Suprapubic skin (tissue), 4 donors: ENCODE measurements at places on chromosomes 3 and 15.

GRCh38 chr15:70559265-70560239 lies 203.8 kb downstream of the UACA start:
- no peak overlapping the region for H3K27ac ChIP-seq
- no peaks in the 10 kb centered on the region for H3K36me3 ChIP-seq

GRCh38 chr15:27989427-27989826 lies 109.7 kb downstream of the OCA2 start:
- H3K27ac ChIP-seq: no peak overlapping the region
- DNase-seq: no peak
- no peak overlapping the region for H3K4me3 ChIP-seq
- H3K36me3 ChIP-seq: no peaks in the 10 kb centered on the region
- H3K27me3 ChIP-seq: no peaks in the 10 kb centered on the region

DNA sequence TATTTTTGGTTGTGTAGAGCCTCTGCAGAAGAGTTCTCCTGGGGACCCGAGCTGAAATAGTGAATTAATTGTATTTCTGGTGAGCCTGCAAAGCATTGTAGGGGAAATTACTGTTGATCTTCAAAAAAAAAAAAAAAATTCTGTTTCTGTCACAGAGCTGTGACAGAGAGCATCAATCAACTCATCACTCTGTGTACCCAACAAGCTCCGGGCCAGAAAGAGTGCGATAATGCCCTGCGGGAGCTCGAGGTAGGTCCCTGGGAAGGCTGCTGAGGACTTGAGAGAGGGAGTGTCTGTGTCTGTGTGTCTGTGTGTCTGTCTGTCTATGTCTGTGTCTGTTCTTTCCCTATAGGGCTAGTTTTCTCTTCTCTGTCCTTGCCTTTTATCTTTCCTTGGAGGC lies 294.4 kb upstream of the TPM1 start:
- H3K36me3 ChIP-seq: no peaks in the 10 kb centered on the region
- H3K4me1 ChIP-seq: peaks cover 5% of the 10 kb centered on the region
- no peak overlapping the region for H3K27ac ChIP-seq

DNA sequence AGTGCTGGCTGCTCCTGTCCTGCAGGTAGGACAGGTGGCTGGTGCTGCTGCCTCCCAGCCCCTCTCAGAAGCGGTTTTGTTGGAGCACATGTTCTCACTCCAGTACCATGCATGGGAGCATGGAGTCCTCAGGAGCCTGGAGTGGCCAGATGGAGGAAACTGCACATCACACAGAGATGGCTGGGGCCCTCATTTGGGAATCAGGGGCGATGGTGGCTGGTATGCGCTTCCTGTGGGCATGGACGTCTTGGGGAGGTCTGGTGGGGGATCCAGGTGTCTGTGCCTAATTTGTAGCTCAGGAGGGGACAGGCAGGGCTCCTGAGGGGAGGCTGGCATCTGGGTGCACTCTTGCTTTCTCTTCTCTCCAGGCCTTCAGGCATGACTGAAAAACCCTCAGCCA lies 168.2 kb downstream of the KLF13 start:
- no peaks in the 10 kb centered on the region for H3K27me3 ChIP-seq

DNA sequence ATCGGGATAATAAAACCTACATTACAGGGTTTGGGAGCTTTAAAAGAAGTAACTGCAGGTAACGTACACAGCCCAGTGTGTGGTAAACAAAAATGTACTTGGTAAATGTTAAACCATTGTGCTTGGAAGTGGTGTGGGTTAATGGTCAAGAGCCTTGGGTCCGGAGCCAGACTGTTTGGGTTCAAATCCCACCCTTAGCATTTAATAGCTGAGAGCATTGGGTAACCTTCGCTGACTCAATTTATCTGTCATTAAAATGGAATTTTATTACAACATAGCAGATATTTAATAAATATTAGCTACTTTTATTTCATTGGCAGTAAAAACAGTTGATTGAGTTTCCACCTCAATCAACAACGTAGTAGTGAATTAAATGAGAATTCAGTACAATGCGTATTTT lies 1.5 kb downstream of the FSTL1 start:
- H3K36me3 ChIP-seq: no peaks in the 10 kb centered on the region
- peaks cover 38% of the 10 kb centered on the region for H3K4me1 ChIP-seq
- no peaks in the 10 kb centered on the region for H3K27me3 ChIP-seq
- no peak for DNase-seq
- H3K27ac ChIP-seq: peak overlapping the region; percentile 97

DNA sequence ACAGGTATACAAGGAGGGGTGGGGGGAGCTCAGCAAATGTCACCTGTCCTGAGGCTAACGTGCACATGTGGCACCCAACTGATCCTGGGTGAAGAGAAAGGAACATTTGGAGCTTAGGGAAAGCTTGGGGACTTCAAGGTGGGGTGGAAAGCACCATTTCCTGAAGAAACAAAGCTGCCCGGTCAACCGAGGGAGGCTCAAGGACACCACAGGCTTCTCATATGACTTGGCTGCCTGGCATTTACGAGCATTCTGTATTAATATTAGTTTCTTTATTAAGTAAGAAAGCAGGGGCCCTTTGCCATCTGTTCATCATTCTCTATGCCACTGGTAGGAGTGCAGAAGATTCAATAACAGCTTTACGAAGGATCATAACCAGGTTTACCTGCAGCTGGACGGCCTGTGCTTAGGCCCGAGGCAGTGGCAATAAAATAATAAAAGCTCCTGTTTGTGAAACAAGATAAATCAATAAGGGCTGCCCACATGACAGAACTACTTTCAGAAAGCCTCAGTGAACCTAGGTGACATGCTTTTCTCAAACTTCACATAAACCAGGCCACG lies 54.0 kb downstream of the ETV5 start:
- peaks cover 37% of the 10 kb centered on the region for H3K36me3 ChIP-seq
- H3K27me3 ChIP-seq: no peaks in the 10 kb centered on the region
- no peak for DNase-seq
- no peaks in the 10 kb centered on the region for H3K4me1 ChIP-seq
- no peak overlapping the region for H3K27ac ChIP-seq

- H3K4me1 ChIP-seq: peaks cover 42% of the 10 kb centered on the region
- H3K27ac ChIP-seq: no peak overlapping the region
- no peak overlapping the region for H3K4me3 ChIP-seq
- DNase-seq: no peak
- H3K27me3 ChIP-seq: no peaks in the 10 kb centered on the region
Measured at GRCh38 chr15:41562784-41563198, 3.8 kb downstream of the TYRO3 start.

DNA sequence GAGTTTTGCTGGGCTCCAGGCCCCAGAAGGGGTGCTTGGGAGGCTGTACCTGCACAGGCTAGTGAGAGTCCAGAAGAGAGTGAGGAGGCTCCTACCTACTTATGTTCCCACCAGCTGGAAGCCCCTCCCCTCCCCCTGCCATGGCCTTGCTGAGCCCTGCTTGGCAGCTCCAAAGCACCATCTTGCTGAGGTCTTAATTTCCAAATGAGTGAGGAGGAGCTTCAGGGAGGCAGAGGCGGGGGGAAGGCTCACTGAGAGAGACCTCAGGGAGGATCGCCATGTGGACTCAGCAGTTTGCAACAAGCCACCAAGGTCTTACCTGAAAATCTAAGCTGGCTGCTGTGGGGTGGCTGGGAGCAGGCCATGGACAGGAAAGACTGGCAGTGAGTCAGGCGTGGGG lies 8.7 kb upstream of the CACNA2D2 start:
- H3K27me3 ChIP-seq: no peaks in the 10 kb centered on the region
- H3K4me3 ChIP-seq: no peak overlapping the region
- no peak for DNase-seq
- no peaks in the 10 kb centered on the region for H3K36me3 ChIP-seq
- peaks cover 14% of the 10 kb centered on the region for H3K4me1 ChIP-seq
- no peak overlapping the region for H3K27ac ChIP-seq

DNA sequence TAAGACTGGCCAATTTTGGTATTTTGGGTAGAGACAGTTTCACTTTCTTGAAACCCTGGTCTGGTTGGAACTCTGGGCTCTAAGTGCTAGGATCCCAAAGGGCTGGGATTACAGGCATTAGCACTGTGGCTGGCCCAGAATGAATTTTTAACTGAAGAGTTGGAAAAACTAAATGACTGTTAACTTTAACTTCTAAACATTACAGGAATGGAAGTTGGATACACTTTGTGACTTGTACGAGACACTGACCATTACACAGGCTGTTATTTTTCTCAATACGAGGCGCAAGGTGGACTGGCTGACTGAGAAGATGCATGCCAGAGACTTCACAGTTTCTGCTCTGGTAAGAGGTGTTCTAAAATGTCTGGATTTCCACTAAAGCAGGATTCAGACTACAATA lies 3.5 kb downstream of the EIF4A2 start:
- H3K27ac ChIP-seq: no peak overlapping the region
- H3K36me3 ChIP-seq: peaks cover 68% of the 10 kb centered on the region
- no peak for DNase-seq
- H3K4me1 ChIP-seq: peaks cover 48% of the 10 kb centered on the region
- peak overlapping the region; percentile 74 for H3K4me3 ChIP-seq

GRCh38 chr3:32510075-32510724 lies 7.5 kb upstream of the CMTM6 start:
- H3K36me3 ChIP-seq: no peaks in the 10 kb centered on the region
- DNase-seq: no peak
- H3K4me1 ChIP-seq: no peaks in the 10 kb centered on the region

DNA sequence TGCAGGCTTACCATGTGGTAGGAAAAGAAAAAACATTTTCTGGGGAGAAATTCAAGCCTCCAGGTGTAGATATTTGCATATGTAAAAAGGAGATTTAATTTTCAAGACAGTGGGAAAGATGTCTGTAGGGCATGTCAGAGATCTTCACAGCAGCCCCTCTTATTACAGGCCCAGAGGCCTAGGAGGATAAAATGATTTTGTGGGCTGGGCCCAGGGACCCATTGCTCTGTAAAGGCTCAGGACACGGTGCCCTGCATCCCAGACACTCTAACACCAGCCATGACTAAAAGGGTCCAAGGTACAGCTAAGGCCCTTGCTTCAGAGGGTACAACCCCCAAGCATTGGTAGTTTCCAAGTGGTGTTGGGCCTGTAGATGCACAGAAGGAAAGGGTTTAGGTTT lies 680.1 kb downstream of the IGSF11 start:
- H3K4me1 ChIP-seq: no peaks in the 10 kb centered on the region
- no peak overlapping the region for H3K27ac ChIP-seq
- H3K27me3 ChIP-seq: no peaks in the 10 kb centered on the region
